Spleen (tissue), 13 donors: ENCODE measurements at places on chromosomes 7 and 10. TPM values are rescaled to one million over a fixed set of nuclear protein-coding genes. Genes with fewer than 3 reads are reported as not detected.

- H3K4me3 ChIP-seq = no peak overlapping the region
- H3K4me1 ChIP-seq = no peaks in the 10 kb centered on the region
- H3K36me3 ChIP-seq = no peaks in the 10 kb centered on the region
- H3K27ac ChIP-seq = no peak overlapping the region
Observed at GRCh38 chr10:43013065-43013464, 63.8 kb upstream of the RET start.

ZNF518A gene
- 34.0 TPM for total RNA-seq

GRCh38 chr10:113021268-113022040 lies 71.4 kb downstream of the TCF7L2 start:
- DNase-seq = no peak
- no peaks in the 10 kb centered on the region for H3K27me3 ChIP-seq
- peaks cover 74% of the 10 kb centered on the region for H3K4me1 ChIP-seq
- H3K4me3 ChIP-seq = no peak overlapping the region
- peak overlapping the region; percentile 60 for H3K27ac ChIP-seq
- no peaks in the 10 kb centered on the region for H3K36me3 ChIP-seq

- H3K4me3 ChIP-seq = no peak overlapping the region
- no peak overlapping the region for H3K27ac ChIP-seq
- H3K4me1 ChIP-seq = peaks cover 43% of the 10 kb centered on the region
- H3K27me3 ChIP-seq = no peaks in the 10 kb centered on the region
- peak; percentile 57 for DNase-seq
Observed at GRCh38 chr7:151692721-151693120, 173.0 kb upstream of the RHEB start.

DNA sequence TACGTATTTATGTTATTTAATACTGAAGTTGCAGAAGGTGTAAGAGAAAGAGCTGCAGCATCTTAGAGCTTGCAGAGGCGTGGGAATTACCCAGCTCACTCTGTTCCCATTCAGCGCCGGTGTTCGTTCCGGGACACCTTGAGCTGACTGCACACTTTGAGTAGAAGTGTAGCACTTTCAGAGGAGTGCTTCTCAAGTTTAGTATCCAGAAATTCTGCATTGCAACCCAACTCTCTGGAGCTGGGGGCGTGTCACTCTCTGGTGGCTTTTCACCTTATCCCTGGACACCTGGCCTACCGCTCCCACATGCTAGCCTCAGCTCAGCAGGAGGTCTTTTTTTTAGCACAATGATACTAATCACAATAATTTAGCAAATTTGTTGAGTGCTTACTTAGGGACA lies 66.4 kb upstream of the SHH start:
- H3K4me3 ChIP-seq = no peak overlapping the region
- H3K4me1 ChIP-seq = no peaks in the 10 kb centered on the region
- no peaks in the 10 kb centered on the region for H3K36me3 ChIP-seq
- no peaks in the 10 kb centered on the region for H3K27me3 ChIP-seq
- H3K27ac ChIP-seq = no peak overlapping the region

DNA sequence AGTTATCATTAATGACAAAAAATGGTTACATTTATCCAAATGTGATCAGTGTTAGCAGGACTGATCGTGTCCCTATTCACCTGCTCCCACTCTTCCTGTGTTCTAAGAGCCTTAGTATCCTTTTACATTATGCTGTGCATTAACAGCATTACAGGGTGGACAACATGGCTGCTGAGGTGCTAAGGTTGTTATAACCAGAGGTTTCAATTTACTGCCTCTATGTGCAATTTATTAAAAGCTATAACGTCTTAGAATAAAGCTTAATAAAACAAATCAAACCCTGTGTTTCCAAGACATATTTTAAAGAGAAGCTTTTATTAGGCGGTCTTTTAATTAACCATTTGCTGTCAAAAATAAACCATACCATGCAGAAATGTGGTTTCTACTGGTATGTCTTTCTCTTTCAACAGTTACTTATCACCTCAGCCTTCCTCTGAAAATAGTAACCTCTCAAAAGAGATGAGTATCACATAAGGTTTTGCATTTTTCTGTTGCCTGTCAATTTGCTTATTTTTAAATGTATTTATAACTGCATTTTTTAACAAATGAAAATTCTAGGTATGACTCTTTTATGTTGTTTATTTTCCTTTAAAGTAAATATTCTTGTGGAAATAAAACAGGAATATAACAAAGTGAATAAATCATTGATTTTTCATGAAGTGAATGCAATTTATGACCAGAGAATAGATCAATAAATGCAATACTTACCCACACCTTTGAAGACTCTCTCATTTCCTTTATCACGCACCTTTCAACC lies 849.8 kb upstream of the SORCS1 start:
- DNase-seq = no peak
- H3K4me1 ChIP-seq = no peaks in the 10 kb centered on the region
- H3K27ac ChIP-seq = no peak overlapping the region
- H3K4me3 ChIP-seq = no peak overlapping the region

GRCh38 chr7:30731581-30731980 lies 20.4 kb upstream of the INMT start:
- H3K4me3 ChIP-seq = no peak overlapping the region
- no peaks in the 10 kb centered on the region for H3K36me3 ChIP-seq
- peaks cover 5% of the 10 kb centered on the region for H3K4me1 ChIP-seq
- no peak overlapping the region for H3K27ac ChIP-seq
- DNase-seq = no peak

- no peaks in the 10 kb centered on the region for H3K36me3 ChIP-seq
- peak; percentile 77 for DNase-seq
- no peaks in the 10 kb centered on the region for H3K27me3 ChIP-seq
- H3K27ac ChIP-seq = peak overlapping the region; percentile 53
- peak overlapping the region; percentile 44 for H3K4me3 ChIP-seq
- H3K4me1 ChIP-seq = peaks cover 34% of the 10 kb centered on the region
Observed at GRCh38 chr10:49309691-49310411, 10.9 kb downstream of the C10orf71 start.

PAOX gene
- 22.8 TPM for total RNA-seq

NODAL gene
- total RNA-seq = not detected

KNDC1 gene
- 1.2 TPM for total RNA-seq

GRCh38 chr7:46695051-46695708 lies 774.1 kb upstream of the IGFBP3 start:
- DNase-seq = no peak
- H3K36me3 ChIP-seq = no peaks in the 10 kb centered on the region
- H3K4me3 ChIP-seq = no peak overlapping the region
- no peaks in the 10 kb centered on the region for H3K4me1 ChIP-seq

- no peak overlapping the region for H3K4me3 ChIP-seq
- H3K36me3 ChIP-seq = no peaks in the 10 kb centered on the region
- peaks cover 30% of the 10 kb centered on the region for H3K4me1 ChIP-seq
- H3K27me3 ChIP-seq = no peaks in the 10 kb centered on the region
- no peak overlapping the region for H3K27ac ChIP-seq
Observed at GRCh38 chr10:62734781-62735463, 69.6 kb upstream of the ADO start.

- no peak overlapping the region for H3K4me3 ChIP-seq
- no peak for DNase-seq
- H3K27ac ChIP-seq = no peak overlapping the region
- H3K4me1 ChIP-seq = no peaks in the 10 kb centered on the region
- no peaks in the 10 kb centered on the region for H3K36me3 ChIP-seq
- no peaks in the 10 kb centered on the region for H3K27me3 ChIP-seq
Observed at GRCh38 chr7:19674266-19674960, 34.4 kb downstream of the POLR1F start.

- H3K27ac ChIP-seq = peak overlapping the region; percentile 86
- no peaks in the 10 kb centered on the region for H3K27me3 ChIP-seq
- peak; percentile 68 for DNase-seq
- peaks cover 20% of the 10 kb centered on the region for H3K36me3 ChIP-seq
- H3K4me1 ChIP-seq = peaks cover 100% of the 10 kb centered on the region
Observed at GRCh38 chr10:124704428-124705380, 39.5 kb downstream of the FAM53B start.

DNA sequence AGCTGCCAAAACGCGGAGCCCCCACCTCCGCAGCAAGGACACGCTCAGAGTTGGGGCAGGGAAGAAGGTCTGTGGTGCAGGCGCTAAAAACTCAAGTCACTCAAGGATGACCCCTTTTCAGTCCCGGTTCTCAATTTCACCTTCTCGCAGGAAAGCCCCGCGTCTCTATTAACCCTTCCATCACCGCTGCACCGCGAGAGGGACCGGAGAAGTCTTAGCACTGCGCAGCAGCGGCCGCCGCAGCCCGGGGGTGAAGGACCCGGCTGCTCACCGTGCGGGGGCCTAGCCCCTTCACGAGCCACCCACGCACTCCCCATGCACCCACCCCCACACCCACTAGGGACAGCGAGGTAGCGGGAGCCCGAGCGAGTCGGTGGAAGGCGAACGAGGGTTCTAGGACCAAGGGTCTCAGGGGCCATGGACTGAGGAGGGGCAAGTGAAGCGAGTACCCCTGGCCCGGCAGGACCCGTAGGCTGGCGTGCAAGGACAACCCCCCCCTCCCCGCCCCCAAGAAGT lies 162.9 kb downstream of the SH3PXD2A start:
- no peaks in the 10 kb centered on the region for H3K36me3 ChIP-seq
- no peak for DNase-seq
- H3K27me3 ChIP-seq = no peaks in the 10 kb centered on the region
- H3K4me1 ChIP-seq = peaks cover 56% of the 10 kb centered on the region
- H3K27ac ChIP-seq = no peak overlapping the region
- peak overlapping the region; percentile 32 for H3K4me3 ChIP-seq

DNA sequence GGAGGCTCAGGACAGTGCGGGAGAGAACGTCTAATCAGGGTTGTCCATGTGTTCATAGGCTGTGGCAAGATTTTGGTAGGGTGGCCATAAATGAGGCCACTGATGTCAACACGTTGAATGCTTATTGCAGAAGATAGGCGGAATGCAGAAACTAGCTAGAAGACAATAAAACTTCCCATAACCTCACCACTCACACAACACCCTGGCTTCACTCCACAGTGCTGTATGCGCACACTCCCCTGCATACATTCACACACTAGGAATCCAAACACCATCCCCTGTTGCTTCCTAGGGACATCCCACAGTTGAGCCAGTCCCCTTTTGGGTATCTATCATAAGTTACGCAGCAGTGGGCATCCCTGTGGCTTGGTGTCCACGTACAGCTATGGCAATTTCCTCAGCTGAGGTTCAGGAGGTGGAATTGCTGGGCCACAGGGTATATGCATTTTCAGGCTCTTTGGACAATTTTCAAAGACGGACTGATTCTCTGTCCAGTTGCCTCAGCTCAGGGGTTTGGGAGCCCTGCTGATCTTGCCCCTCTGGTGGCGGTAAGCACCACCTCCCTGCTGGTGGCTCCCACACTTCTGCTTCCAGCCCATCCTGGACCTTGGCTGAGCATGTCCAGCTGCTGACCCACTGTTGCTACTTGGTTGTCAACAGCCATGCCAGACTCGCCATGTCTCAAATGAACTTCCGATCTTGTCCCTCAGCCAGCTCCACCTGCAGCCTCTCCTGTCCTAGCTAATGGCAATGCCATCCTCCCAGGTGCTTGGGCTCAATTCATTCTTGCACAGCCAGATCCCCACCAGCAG lies 36.4 kb downstream of the CDH23 start:
- peak; percentile 42 for DNase-seq
- H3K27ac ChIP-seq = no peak overlapping the region
- H3K4me3 ChIP-seq = no peak overlapping the region
- H3K27me3 ChIP-seq = no peaks in the 10 kb centered on the region
- H3K4me1 ChIP-seq = peaks cover 5% of the 10 kb centered on the region

GRCh38 chr10:110915035-110915434 lies 3.9 kb downstream of the BBIP1 start:
- H3K4me3 ChIP-seq = no peak overlapping the region
- no peak for DNase-seq
- peaks cover 9% of the 10 kb centered on the region for H3K4me1 ChIP-seq

GIMAP1 gene
- total RNA-seq = 61.2 TPM

SCIN gene
- total RNA-seq = 0.07 TPM

RARRES2 gene
- total RNA-seq = 102 TPM

GRCh38 chr7:128838981-128839731 lies 8.9 kb downstream of the FLNC start:
- H3K36me3 ChIP-seq = no peaks in the 10 kb centered on the region
- peaks cover 5% of the 10 kb centered on the region for H3K4me1 ChIP-seq
- DNase-seq = no peak

RTKN2 gene
- total RNA-seq = 2.3 TPM

DNA sequence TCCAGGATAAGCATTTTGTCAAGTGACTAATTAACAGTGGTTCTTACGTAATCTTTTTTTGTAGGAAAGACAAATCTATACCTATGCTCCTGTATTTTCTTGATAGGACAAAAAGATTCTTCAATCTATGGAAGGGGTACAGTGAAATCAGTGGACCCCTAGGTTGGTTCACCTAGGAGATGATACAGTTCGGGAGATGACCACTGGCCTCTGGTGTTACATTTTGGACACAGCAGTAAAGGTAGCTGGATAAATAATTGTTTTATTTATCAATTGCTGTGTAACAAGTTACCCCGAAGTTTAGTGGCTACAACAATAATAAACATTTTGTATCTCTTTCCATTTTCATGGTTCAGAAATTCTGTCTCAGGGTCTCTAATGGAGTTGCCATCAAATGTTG lies 288.2 kb upstream of the MAGI2 start:
- H3K4me3 ChIP-seq = no peak overlapping the region
- DNase-seq = no peak
- H3K4me1 ChIP-seq = no peaks in the 10 kb centered on the region
- no peaks in the 10 kb centered on the region for H3K27me3 ChIP-seq
- H3K27ac ChIP-seq = no peak overlapping the region
- no peaks in the 10 kb centered on the region for H3K36me3 ChIP-seq

DNA sequence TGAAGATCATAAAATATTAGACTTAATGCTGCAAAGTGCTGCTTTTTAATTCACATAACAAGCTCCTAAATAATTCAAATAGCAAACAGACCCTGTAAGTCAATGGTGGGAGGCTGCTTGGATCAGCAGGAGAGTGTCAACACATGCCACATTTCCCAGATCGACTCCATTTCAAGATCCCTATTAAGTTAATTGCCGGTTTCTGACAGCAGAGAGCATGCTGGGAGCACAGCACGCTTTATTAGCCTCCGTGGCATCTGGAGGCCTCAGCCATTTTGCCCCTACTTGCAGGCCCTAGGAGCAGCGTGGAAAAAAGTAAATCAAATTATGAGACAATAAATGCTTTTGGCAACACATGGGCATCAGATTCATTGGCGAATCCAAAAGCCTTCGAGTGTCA lies 201.0 kb downstream of the EMX2 start:
- no peak overlapping the region for H3K27ac ChIP-seq
- H3K4me3 ChIP-seq = no peak overlapping the region
- no peak for DNase-seq
- no peaks in the 10 kb centered on the region for H3K4me1 ChIP-seq

HYAL4 gene
- not detected for total RNA-seq

DNA sequence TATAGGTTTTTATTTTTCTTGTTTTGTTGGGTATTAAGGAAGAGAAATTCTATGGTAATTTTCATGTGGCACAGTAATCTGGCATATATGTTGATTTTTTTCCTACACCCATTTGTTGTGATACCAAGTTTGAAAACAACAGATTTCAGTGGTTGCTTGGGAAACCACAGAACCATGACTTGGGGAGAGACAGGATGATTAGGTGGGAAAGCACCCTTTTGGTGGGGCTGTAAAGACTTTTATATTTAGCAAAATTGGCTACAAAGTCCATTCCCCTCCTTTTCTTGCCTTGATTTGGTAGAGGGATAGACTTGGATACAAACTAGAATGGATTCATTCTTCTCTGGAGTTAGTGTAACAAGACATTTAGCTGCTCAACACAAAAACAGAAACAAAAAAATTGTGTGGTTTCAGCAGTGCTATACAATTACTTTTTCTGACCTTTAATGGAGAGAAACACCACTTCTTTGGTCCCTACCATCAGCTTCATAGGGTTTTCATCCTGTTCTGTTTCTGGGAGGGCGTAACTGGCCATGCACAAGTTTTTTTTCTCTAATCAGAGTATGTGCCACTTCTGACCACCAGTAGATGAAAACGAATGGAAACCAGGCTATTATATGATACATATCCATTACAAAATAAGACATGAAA lies 52.7 kb downstream of the FIGNL1 start:
- peaks cover 57% of the 10 kb centered on the region for H3K4me1 ChIP-seq
- peaks cover 43% of the 10 kb centered on the region for H3K36me3 ChIP-seq
- no peak for DNase-seq
- H3K27ac ChIP-seq = peak overlapping the region; percentile 18
- H3K4me3 ChIP-seq = no peak overlapping the region
- no peaks in the 10 kb centered on the region for H3K27me3 ChIP-seq
